Bone marrow (tissue), 2 donors: ENCODE measurements at places on chromosomes 5 and 9.
A peak's percentile ranks its signal among the peaks of the same experiment; 100 is the strongest.

- DNase-seq: no peak
Observed at GRCh38 chr5:68534131-68534940, 318.8 kb downstream of the PIK3R1 start.

DNA sequence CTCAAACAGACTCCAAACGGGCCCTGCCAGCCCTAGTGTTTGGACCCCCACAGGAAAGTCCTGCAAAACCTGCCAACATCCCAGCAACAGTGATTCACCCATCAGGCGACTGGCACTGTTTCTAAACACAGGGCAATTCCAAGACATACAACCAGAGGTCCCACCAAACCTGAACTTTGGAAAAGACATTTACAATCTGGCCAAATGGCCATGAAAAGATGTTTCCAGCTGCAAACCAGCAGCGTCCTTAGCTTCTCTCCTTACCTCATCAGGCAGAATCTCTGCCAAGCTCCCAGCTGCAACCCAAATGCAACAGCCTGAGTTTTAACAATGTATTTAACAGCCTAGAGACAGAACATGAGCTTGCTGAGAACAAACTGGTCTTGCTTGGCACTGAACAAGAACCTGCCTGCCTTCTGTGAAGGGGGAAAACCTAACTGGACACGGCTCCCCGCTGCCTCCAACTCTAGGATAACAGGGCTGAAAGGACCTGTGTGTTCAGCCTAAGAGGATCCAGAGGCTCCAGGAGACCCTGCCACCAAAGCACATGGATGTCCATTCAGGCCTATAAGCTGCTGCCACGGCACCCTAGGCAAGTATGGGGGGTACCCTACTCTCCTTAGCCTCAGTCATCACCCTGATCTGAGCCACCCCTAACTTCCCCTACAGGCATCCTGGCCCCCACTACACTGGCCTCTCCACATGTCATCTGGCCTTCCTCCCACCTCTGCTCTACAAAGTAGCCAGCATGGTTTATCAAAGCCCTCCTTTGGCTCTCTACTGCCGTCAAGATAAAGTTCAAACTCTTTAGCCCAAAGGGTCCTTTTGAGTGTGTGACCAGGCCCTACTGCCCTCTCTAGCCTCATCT lies 5.6 kb downstream of the P4HA2 start:
- no peak for DNase-seq

DNA sequence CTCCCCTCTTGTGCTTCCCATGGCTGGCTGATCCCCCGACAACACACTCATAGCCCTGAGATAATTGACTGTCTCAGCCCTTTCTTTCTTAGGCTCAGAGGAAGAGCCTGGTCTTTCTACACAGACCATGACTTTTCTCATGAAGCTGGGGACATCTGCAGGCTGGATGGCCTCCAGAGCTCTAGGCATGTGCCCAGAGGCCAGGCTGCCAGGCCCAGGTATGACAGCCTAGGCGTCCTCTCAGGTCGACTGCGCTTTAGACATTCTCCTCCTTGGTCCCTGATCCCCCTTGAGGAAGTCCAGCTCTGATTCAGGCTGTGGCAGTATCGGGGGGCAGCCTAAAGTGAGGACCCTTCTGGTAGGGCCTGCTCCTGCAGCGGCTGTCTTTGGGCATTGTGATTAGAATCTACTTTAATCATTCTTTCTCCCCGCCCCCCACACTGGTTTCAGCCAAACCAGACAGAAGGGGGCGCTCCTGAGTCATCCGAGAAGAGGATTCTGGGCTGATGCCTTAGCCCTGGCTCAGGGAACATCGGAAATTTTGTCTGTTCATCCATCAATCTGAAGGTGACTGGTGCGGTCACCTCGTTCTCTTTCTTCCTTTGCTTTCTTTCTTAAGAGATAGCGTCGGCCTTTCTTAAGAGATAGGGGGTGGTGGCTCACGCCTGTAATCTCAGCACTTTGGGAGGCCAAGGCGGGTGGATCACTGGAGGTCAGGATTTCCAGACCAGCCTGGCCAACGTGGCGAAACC lies 66.5 kb upstream of the HSPA9 start:
- DNase-seq: peak; percentile 25

DNA sequence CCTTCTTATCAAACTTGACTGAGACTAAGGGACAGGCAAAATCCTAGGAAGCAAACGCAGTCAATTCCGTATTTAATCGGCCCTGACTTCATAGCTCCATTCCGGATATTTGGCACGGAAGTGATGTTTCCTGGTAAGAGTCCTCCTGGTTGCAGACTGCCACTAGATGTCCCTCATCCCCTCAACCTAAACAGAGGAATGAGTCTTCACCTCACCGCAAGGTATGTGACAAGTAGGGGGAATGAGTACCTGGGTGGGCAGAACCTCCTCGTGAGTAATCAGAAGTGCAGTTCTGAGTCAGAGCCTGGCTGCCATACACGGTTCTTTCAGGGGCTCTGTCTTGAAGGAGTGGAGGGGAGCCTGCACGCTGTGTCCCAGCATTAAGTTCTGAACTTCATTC lies 173.6 kb downstream of the MUSK start:
- no peak for DNase-seq

DNA sequence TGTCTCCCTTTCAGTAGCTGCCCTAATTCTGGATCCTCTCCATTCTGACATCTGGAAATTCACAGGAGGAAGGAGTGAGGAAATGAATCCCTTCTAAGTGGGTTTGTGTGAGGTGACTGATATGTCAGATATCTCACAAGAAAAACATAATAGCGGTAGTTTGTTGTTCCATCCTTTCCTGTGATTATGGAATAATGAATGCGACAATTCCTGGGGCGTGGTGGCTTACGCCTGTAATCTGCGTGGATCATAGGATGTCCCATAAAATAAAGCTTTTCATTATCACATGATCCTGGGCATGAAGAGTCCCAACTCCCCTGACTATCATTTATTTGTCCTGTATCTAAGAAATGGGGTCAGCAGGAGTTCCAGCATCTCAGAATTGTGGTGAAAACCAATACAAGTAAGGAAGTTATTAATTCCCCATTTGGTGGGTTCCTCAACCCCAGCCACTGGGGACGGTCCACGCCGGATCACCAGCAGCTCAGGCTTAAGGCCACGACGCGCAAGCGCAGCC lies 375 bp upstream of the C5orf24 start:
- DNase-seq: no peak
